ENCODE measurements at places on chromosomes 11 and 22. TPM values are rescaled to one million over a fixed set of nuclear protein-coding genes. Genes with fewer than 3 reads are reported as not detected.

The KCNJ5 gene
- 67.5 TPM for total RNA-seq

The AGBL2 gene
- total RNA-seq: 0.25 TPM

The APOA1 gene
- total RNA-seq: 56.3 TPM

The MMP12 gene
- total RNA-seq: not detected

The SLC29A2 gene
- total RNA-seq: 30.2 TPM

The ZP1 gene
- total RNA-seq: not detected

The BDNF gene
- 0.70 TPM for total RNA-seq

The CACNA1I gene
- total RNA-seq: 0.24 TPM

The CD3E gene
- total RNA-seq: not detected

The AP2A2 gene
- total RNA-seq: 54.7 TPM

The XKR3 gene
- total RNA-seq: not detected
